D341Med (cell line): ENCODE measurements at places on chromosomes 1 and 21.
A peak's percentile ranks its signal among the peaks of the same experiment; 100 is the strongest.

GRCh38 chr1:200302192-200302920, 107.5 kb downstream of the ZNF281 start:
- DNase-seq, result peak; percentile 54

- DNase-seq, result peak; percentile 60
These were observed 43.0 kb downstream of the SLC9A1 start for GRCh38 chr1:27111626-27112573.

- DNase-seq, result no peak
These were observed 201.8 kb downstream of the SIPA1L2 start for GRCh38 chr1:232428036-232428645.

DNA sequence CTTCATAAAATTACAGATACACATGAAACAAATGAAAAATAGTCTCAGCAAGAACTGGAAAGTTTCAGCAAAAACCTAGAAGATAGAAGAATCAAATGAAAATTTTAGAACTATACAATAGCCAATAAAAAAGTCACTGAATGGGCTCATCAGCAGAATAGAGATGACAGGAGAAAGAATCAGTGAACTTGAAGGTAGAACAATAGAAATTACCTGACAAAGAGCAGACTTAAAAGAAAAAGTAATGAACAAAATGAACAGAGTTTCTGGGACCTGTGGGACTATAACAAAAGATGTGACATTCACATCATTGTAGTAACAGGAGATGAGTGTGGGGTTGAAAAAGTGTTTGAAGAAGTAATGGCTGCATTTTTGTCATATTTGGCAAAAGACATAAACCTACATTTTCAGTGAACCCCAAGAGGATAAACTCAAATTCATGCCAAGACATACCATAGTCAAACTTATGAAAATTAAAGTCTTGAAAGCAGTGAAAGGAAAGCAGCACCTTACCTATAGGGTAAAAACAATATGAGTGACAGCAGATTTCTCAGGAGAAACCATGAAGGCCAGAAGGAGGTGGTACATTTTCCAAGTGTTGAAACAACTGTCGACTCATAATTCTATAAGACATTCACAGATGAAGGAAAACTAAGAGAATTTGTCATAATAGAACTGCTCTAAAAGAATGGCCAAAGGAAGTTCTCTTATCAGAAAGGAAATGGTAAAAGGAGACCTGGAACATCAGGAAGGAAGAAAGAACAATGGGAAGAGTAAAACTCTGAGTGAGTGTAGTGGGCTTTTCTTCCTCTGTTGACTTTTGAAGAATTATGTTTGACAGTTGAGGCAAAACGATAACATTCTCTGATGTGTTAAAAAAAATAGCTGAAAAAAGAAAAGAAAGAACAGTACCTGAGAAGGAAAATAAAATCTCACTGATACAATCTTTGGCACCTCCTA, 23.5 kb downstream of the NTPCR start:
- DNase-seq, result no peak

- no peak for DNase-seq
These were observed 63.7 kb downstream of the PRDM16 start for GRCh38 chr1:3132660-3133059.

DNA sequence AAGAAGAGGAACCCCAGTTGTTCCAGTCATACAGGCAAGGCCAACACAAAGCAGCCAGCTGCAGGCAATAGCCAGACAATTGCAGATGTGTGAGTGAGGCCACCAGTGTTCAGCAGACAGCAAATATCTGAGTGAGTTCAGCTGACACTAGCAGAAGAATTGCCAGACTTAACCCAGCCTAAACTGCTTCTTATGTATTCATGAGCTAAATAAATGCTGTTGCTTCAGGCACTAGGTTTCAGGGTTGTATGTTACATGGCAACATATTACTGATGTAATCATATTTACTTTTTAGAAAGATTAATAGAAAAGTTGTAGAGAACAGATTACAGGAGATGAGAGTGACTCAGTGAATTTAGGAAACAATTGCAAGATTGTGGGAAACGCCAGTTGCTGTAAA, 129.8 kb upstream of the CHODL start:
- no peak for DNase-seq

GRCh38 chr1:108830119-108831008, 26.5 kb downstream of the AKNAD1 start:
- DNase-seq, result no peak

DNA sequence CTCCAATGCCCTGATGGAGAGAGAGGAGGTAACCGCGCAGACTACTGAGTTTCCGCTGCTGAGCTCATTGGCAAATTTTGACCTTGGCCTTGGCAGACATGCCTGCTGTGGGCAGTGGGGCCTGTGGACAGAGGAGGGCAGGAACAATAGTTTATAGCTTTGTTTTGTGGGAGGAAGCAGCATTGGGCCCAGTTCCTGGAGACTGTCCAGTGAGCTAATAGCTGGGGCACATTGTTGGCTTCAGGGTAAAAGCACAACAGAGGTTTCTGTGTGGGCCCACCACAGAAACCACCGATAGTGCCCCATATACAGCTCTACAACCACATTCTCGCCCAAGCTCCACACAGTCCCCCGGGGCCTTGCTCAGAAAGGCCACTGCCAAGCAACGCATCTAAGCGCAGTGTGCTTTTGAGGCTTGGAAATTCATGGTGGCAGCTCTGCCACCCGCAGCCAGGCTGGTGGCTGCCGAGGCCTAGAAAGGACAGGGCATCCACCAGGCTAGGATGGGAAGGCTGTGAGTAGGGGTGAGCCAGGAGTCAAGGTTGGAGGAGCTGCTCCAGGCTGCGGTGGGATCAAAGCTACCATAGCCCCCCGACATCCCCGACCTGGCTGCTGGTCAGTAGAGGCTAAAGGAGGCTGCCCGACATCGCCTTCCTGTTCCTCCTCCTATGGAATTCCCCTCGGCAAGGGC, 43.2 kb downstream of the NEK2 start:
- no peak for DNase-seq

DNA sequence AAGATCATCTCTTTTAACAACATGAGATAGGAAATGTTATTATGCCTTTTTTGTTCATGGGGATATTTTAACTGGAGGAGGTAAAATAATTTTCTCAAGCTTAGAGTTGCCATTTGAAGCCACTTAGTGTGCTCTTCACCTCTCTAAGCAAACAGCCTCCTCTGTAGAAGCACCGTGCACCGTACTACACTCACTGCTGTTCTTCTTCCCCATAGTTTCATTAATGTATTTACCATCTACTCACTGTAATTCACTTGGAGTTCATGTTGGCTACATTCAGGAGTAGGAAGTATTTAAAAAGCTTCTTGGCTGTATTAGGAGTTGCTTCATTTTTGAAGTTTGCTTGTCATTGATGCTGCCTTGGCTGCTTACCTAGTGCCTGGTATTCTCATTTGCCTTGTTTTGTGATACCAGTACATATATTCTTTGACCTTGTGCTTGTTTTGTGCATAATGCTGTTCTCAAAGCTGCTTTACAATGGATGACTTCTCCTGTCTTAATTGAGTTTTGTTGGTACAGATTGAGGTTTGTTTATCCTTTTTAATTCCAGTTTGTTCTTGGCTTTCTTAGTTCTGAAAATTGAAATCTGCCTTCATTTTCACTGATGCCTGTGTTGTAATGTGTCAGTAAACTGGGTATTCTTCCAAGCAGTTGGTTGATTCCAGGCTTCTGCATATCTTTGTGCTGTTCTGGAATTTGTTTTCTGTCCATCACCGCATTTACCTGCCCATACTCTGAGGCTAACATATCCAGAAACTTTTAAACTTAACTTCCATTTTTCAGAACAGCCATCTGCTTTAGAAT, 240.4 kb downstream of the HMCN1 start:
- DNase-seq, result no peak

- no peak for DNase-seq
These were observed 24.5 kb downstream of the CXADR start for GRCh38 chr21:17537299-17537698.

DNA sequence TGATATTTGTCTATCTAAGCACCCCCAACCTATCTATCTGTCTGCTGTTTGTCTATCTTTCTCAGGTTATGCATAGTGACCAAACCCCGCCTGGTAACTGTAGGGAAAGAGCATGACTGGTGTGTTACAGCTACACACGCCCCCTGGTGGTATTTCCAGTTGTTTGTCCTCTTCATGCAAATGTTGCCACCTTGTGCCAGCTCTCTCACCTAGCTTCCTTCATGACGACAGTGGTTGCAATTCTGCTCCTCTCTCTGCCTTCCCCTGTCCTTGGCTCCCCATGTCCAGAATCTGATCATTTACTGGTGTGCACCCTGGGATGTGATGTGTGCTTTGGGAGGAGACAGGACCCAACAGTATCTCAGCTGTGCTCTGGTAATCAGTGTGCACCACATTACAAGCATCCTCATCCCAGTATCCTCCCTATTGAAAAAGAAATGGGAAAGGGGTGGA, 8.1 kb upstream of the INKA2 start:
- peak; percentile 67 for DNase-seq

GRCh38 chr1:231166398-231166797, 4.5 kb downstream of the TRIM67 start:
- no peak for DNase-seq

DNA sequence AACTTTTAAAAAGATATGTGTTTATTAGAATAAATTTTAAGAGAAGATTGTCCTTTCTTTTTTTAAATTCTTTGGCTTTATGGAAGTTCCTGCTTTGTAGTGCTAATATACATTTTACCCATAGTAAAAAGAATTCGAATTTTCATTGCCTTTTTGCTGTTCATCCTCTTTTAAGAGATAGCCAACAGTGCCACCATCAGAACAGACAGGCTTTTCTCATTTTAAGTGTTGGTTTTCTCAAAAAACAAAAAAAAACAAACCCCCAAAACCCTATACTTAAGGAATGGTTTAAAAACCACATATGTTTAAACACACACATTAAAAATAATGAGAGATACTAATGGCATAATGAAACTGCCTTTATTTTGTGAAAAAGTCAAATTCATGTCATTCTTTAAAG, 118.8 kb downstream of the NEK7 start:
- DNase-seq, result no peak

- no peak for DNase-seq
These were observed 5.1 kb downstream of the BPNT1 start for GRCh38 chr1:220084460-220084859.

GRCh38 chr1:22018583-22019559, 17.4 kb downstream of the CELA3A start:
- DNase-seq, result no peak

DNA sequence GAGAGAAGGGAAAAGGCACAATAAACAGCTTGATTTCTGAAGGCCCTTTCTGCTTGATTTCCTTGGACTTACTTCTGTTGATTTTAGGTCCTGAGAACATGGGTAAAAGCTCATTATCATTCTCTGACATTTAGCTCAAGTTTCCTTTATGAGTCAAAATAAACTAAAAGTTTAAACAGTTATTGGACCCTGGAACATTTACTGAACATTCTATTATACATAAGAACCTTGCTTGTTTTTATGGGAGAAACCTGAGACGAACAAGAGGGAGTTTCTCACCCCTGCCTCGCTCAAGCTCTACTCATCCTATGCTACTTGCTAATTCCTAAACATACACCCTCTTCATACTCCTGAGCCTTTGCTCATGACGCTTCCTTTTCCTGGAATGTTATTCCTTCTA, 538.3 kb upstream of the PKN2 start:
- DNase-seq, result no peak

- DNase-seq, result no peak
These were observed 127.7 kb upstream of the ZBTB40 start for GRCh38 chr1:22323846-22324504.

DNA sequence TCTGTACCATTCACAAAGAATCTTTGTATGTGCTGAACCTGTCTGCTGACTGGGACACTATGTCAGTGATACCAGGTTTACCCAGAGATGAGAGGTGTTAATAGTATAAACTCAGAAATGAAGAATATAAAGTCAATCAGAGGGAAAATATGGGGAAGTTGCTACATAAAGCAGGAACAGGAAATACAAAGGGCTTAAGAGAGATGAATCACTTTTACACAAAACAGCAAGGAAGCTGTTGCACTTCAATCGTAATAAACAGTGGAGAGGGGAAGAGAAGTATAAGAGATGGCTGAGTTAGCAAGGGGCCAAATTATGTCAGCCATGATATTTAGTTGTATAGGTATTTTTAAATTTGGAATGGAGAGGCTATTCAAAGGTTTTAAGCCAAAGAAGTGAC, 890.2 kb upstream of the NCAM2 start:
- DNase-seq, result no peak

DNA sequence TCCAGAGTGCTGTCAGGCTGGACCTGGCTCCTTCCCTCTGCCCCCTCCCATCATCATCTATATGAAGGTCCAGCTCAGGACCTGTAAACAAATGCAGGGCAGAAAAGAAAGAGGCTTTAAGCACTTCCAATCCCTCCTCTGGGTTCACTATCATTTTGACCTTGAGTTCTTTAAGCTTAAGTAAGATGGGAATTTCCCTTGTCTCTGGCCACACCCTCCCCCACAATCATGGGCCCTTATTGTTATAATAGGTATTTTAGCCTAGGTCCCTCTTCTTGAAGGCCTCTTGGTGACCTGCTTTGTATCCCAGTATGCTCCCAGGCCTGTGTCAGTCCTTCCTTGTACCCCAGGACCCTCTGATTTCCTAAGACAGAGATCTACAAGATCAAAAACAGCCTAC, 45.1 kb upstream of the EPS15 start:
- no peak for DNase-seq

- DNase-seq, result no peak
These were observed 34.5 kb upstream of the SYNC start for GRCh38 chr1:32736812-32737791.
